ENCODE measurements at places on chromosomes 11 and 22.

GRCh38 chr11:83035070-83035854 is 36.4 kb downstream of the RAB30 start:
- DNase-seq: no peak

DNA sequence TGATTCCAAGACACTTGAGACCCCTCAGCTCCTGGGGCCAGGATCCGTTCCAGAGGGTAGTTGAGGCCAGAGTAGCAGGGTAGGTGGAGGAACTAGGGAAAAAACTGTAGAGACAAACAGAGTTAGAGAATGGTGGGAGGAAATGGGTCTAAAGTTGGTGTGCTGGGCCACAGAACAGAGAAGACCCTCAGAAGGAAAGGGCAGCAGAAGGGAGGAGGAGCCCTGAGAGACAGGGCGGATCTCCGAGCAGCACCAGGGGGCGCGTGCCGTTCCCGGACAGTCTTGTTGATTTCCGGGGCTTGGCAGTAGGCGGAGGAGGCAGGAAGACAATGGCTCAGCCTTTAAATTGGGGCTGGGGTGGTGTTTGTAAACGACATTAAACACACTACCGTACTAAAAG is 2.4 kb upstream of the CECR2 start:
- DNase-seq: peak; percentile 2

- no peak for DNase-seq
Measured at GRCh38 chr11:131328843-131329242, 41.6 kb upstream of the NTM start.

DNA sequence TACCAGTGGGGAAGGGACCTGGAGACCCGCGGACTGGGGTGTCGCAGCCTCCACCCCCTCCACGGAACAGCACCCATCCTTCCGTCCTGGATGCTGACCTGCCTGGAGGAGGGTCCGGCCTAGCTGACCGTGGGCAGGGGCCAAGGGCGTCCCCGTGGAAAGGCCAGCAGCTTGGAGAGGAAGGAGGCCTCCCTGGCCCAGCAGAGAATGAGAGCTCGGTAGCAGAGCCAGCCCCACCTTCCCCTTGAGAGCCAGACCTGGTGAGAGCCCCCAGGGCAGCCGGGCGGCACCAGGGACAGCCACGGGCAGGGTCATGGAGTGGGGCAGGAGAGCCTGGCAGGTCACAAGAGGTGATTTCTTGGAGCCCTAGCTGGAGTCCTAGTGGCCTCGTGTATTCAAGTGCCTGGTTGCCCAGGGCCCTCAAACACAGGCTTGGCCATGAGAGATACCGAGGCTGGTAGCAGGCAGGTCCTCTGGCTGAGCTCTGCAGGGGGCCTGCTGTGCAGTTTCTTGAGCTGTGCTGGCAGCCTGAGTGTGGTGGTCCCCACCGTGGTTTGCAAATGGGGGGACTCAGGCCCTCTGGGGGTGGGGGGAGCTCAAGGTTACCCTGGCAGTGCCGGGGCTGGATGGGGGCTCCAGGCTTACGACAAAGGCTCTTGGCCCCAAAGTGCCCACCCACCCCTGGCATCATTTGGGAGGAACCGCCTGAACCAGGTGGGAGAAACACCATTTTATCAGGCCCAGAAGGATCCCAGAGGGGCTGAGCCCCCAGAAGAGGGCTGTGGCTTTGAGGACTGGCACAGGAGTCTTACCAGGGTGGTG is 7.6 kb downstream of the TSPAN32 start:
- DNase-seq: no peak

GRCh38 chr11:88655196-88655595 is 317.7 kb upstream of the CTSC start:
- DNase-seq: no peak

GRCh38 chr11:114315749-114316368 is 19.7 kb downstream of the NNMT start:
- DNase-seq: peak; percentile 47

GRCh38 chr11:71263386-71263785 is 11.0 kb upstream of the SHANK2 start:
- DNase-seq: no peak

- no peak for DNase-seq
Measured at GRCh38 chr11:72295471-72295870, 51.5 kb upstream of the PHOX2A start.

- no peak for DNase-seq
Measured at GRCh38 chr11:126462422-126462821, 106.9 kb downstream of the ST3GAL4 start.

DNA sequence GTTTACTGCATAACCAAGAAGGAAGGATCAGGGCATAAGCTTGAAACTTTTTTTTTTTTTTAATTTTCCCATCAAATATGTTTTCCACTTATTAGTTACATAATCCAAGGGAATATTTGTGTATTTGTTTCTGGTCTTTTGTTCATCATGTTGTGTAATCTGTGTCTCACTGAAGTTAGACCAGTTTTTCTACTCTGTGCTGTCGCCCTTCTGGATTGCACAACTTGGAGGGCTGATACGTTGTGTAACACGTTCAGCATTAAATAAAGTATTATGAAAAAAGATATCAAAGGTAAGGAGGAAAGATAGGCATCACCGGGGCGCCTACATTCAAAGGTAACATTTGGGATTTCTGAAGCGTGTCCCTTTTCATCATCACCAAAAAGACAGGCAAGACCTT is 3.3 kb upstream of the E2F8 start:
- DNase-seq: no peak

GRCh38 chr22:49587987-49588386 is 239.7 kb downstream of the BRD1 start:
- no peak for DNase-seq

GRCh38 chr11:69852056-69852455 is 32.8 kb upstream of the FGF3 start:
- no peak for DNase-seq

GRCh38 chr11:14149683-14150082 is 187.2 kb downstream of the SPON1 start:
- no peak for DNase-seq
